ENCODE measurements at places on chromosomes 13 and 19.

DNA sequence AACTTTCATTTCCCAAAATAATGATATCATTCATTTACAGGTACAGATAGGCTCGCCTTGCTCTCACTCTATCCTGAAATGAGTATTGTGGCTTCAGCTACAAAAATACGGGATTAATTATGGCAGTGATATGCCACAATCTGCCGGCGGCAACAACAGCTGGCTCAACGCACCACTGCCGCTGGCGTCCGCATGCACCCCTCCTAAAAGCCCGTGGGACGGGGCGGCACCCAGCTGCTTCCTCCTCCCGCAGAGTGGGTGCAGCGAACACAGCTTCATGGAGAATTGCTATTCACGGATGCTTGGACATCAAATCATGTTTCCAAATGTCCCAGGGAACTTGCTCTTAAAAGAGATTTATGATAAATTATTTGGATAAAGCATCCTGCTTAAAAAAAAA lies 266.8 kb downstream of the TEX29 start:
- DNase-seq: no peak

GRCh38 chr19:45179072-45179891 lies 698 bp downstream of the BLOC1S3 start:
- peak; percentile 21 for DNase-seq

DNA sequence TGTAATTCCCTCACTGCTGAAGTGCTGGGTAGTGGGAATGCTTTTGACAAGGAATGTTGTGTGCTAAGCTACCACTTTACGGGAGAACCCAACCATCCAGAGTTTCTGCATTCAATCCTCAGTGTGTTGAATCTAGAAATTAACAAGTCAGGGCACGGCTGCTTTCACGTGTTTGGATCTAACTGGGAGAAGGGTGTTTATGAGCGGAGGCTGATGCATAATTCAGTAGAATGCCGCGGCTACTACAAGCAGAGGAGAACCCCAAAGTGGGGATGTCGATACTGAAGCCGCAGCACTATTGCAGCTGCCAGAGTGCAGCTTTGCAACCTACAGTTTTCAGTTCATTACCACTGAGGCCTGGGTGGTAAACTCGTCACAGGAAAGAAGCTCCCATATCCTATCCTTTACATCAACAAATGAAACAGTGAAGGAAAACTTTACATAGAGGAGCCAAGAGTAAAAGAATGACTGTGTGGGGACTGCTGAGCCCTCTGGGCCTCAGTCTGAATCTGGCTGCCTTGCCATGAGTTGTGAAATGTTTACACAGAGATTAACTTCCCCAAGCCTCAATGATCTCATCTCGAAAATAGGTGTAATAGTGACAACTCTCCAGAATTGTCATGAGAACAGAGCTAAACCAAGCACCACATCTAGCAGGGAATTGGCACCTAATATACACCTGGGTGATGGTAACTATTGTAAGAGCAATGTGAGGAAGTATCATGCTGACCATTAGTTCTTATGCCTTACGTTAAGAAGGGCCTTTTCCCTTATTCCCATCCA lies 531.7 kb downstream of the MYO16 start:
- no peak for DNase-seq

DNA sequence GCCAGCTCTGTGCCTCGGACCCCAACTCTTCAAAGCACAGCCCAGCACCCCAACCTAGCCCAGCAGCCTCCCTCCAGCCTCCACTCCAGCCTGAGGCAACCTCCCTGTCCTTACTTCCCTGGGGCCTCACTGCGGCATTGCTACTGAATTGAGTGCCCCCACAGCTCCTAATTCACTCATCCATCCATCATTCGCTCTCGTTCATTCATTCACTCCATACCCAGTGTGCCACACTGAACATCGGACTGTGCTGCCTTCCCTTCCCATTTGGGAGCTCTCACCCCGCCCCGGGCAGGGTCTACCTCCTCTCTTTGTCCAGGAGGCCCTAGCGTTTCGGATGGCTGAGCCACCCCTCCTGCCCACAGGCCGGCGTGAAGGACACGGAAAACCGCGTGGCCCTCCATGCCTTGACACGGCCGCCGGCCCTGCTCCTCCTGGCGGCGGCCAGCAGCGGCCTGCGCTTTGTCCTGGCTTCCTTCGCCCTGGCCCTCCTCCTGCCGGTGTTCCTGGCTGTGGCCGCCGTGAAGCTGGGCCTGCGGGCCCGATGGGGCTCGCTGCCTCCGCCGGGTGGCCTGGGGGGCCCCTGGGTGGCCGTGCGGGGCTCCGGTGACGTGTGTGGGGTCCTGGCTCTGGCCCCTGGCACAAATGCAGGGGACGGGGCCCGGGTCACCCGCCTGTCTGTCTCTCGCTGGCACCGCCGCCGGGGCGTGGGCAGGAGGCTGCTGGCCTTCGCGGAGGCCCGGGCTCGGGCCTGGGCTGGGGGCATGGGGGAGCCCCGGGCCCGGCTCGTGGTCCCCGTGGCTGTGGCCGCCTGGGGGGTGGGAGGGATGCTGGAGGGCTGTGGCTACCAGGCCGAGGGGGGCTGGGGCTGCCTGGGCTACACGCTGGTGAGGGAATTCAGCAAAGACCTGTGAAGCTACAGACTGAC lies 1.3 kb downstream of the NAT14 start:
- DNase-seq: no peak

- no peak for DNase-seq
Observed at GRCh38 chr19:4896372-4896771, 6.3 kb downstream of the ARRDC5 start.

- DNase-seq: no peak
Observed at GRCh38 chr13:107600971-107601370, 614.4 kb downstream of the LIG4 start.

DNA sequence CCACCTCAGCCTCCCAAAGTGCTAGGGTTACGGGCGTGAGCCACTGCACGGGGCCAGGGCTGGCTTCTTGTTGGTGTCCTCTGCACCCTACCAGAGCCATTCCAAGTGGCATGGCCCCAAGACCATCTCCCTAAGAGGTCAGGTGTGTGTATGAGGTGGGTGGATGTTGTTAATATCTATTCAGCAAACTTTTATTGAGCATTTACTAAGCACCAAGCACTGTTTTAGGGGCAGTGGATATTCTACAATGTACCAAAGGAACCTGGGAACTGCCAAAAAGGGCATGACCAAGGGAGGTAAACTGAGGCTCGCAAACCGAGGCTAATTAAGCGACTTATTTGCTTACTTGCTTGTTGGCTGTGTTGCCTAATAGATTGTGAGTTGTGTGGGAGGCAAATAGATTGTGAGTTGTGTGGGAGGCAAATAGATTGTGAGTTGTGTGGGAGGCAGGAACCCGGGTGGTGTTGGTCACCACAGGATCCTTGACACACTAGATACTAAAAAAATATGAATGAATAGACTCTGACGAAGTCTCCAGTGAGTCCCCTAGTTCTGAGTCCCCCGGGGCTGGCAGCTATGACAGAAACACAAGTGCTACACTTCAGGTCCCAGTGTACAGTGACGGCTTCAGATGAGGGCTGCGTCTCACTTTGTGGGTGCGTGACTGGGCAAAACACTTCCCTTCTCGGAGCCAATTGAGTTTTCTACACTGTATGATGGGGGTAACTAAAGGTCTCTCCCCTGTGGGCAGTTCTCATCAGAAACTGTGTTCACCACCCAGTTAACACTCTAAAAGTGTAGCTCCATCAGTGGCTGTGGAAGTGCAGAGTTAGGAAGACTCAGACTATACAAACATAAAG lies 5.0 kb upstream of the BICRA start:
- no peak for DNase-seq

GRCh38 chr19:51469629-51470028 lies 8.7 kb upstream of the CEACAM18 start:
- DNase-seq: no peak

GRCh38 chr19:31046024-31046423 lies 303.2 kb downstream of the TSHZ3 start:
- DNase-seq: no peak

- DNase-seq: no peak
Observed at GRCh38 chr13:106560821-106561220, 7.1 kb downstream of the ARGLU1 start.

DNA sequence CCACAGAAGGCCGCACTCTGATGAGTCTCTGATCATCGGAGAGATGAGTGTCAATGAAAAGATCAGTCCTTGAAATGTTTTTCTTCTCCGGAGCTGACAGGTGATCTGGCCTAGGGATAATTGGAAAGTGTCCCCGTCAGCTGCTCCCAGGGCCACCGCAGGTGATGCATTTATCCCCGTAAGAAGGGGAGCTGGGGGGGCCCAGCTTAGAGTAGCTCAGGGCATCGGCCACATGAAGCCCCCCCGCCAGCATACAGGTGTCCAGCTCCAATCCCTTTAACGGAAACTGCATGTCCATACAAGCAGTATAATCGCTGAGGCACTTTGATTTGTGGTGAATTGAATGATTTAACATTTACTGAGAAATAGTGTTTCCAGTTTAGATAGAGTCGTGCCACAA lies 27.7 kb downstream of the ATP4B start:
- DNase-seq: no peak

- DNase-seq: no peak
Observed at GRCh38 chr19:27748551-27749152, 1464.3 kb downstream of the UQCRFS1 start.

DNA sequence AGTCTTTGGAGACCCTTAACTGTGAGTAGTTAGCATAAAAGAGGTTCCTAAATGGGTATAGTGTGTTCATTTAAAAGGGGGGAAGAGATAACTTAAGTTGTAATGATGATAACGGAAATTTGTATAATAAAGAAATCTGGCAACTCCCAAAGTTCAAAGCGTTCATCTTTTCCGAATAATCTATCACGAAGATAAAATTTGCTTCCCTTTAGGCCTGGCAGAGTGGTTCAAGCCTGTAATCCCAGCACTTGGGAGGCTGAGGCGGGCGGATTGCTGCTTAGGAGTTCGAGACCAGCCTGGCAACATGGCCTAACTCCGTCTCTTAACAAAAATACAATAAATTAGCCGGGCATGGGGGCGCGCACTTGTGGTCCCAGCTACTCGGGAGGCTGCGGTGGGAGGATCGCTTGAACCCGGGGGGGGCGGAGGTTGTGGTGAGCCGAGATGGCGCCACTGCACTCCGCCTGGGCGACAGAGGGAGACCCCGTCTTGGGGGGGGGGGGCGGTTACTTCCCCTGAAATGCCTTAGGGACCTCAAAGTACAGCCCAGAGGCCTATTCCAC lies 934 bp downstream of the N4BP2L2 start:
- DNase-seq: no peak

DNA sequence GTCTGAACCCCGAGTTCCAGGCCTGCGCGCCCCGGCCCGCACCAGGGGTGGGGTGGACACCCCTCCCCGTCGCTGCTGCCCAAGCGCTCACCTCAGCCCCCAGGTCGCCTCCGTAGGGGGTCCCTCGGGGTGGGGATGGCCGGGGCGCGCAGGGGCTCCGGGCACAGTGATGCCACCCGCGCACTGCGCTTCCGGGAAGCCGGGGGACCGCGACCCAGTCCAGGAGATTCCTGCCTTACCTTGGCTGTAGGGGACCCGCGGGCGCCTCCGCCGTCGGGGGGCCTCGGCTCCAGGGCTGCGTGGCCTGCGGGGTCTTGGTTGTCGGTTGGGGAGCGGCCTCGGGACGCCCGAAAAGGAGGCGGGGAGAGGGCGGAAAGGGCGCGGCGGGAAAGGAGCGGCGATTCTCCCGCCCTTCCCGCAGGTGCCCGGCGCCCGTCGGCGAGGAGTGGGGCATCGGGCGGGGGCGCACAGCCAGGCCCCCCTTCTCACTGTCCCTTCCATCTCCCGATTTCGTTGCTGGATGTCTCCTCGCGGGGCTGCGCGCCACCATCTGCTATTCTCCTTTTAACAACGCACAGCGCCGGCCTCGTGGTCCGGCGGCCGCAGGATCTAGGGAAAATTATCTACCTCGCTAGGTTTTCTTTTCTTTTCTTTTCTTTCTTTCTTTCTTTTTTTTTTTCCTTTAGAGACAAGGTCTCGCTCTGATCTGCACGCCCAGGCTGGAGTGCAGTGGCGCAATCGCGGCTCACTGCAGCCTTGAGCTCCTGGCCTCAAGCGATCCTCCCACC lies at the start of gene KEAP1:
Gene KEAP1 (minus strand): TSS at position 355 of the 788 bp plus-strand sequence. CDS start 3,323 bp downstream, outside the sequence.
- peak; percentile 33 for DNase-seq

DNA sequence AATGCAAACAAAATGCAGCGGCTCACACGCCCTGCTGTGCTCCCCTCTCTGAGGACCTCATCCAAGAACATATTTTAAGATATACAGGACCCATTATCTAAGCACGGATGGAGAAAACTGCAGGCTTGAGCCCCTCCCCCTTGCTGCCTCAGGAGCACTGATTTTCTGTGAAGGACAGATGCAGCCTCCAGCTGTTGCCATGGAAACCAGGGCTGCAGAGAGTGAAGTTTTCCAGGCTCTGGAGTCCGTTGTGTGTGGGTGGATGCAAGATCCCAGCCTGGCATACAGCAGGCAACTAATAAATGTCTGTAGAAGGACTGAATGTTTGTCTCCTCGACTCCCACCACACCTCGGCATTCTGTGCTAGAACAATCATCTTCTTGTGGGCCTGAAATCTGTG lies 105.6 kb upstream of the PEG3 start:
- no peak for DNase-seq

- no peak for DNase-seq
Observed at GRCh38 chr19:30742406-30742938, 370.3 kb downstream of the ZNF536 start.

DNA sequence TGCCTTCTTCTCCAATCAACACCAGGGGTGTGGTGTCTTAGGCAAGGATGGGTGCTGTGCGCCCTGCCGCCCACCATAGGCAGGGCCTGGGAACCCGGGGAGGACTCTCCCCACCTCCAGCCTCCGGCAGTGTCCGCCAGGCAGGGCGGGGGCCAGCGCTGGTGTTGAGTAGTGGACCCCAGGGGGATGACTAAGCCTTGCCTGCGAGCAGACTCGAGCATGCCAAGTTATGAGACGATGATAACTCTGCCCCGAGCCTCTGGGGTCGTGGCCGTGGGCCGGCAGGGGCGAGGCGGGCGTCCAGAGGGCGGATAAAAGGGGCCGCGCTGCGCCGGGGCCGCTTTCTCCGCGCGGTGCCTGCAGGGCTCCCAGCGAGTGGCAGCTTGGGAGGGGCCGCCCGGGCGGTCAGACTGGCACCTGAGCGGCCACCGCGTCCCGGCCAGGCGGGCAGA lies at the start of gene MEDAG:
Gene MEDAG (plus strand): TSS at position 340 of the 452 bp plus-strand sequence. CDS start 245 bp downstream, outside the sequence.
- no peak for DNase-seq

- no peak for DNase-seq
Observed at GRCh38 chr13:74586847-74587246, 452.6 kb upstream of the KLF12 start.

GRCh38 chr13:51599444-51600176 lies 15.3 kb downstream of the WDFY2 start:
- DNase-seq: no peak

GRCh38 chr19:42199440-42200115 lies 17.9 kb downstream of the DEDD2 start:
- no peak for DNase-seq

DNA sequence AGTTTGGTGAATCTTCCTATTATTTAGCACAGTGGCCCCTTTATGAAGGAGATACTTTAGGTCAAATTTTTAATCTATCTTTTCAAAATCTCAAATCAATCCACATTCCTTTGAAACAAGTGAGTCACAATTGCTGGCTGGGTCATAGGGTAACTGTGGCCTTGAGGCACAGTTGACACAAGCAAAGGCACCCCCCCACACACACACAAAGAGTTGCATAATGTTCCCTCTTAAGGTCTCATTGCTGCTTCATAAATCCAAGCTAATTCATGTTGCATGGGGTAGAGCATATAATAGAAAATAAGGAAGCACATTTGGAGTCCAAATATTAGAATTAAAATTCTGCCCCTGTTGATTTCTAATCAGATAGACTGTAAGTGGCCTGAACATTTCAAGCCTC lies 171.5 kb downstream of the DLEU7 start:
- DNase-seq: no peak

Data from HEK293T (cell line).